ENCODE measurements at places on chromosomes 16 and 17.

GRCh38 chr17:1709971-1710806, at the start of gene TLCD2:
TSS of gene TLCD2 (minus strand) at chr17:1710377. CDS start at chr17:1710242, 135 bp downstream.
- no peak for DNase-seq

- DNase-seq: no peak
These were observed 3.2 kb downstream of the UBALD1 start for GRCh38 chr16:4611337-4612021.

- no peak for DNase-seq
These were observed 40.8 kb downstream of the AIPL1 start for GRCh38 chr17:6394055-6394606.

DNA sequence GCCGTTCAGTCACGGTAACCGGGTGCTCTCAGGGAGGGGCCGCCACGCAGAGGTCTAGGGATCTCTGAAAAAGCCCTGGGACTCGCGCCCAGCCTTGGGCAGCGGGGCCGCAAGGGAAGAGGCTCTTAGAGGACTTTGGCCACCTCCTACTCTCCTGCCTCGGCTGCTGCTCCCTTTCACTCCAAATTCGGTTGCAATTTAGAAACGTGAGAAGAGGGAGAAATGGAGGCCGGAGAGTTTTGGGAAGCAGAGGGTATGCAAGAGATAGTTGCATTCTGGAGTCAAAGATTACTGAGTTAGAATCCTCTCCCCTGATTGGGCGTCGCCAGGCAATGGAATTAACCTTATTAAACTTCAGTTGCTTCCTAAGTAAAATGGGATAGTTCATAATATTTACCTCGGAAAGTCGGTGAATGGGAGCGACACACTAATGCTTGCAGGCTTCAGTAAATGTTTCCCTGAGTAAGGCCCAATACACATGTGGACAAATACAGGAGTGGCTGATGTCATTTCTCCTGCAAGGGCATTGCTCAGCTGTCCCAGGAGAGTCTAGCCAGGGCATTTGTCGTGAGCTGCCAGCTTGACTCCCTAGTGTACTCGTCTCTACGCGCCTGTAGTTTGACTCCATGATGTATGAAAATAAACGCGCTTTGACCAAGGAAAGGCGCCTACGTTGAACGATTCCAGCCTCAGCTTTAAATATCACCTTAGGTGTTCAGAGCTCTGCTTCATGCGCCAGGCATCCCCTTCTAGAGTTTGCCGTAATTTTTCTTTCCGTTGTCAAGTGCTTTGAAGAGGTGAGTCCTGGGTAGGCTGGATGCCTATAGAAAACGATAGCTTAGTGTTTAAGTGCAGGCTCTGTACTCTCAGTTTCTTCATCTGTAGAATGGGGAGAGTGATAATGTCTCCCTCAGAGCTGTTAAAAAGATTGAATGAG, 667 bp downstream of the OGFOD1 start:
- no peak for DNase-seq

- no peak for DNase-seq
These were observed 14.3 kb downstream of the ZP2 start for GRCh38 chr16:21197112-21197511.

DNA sequence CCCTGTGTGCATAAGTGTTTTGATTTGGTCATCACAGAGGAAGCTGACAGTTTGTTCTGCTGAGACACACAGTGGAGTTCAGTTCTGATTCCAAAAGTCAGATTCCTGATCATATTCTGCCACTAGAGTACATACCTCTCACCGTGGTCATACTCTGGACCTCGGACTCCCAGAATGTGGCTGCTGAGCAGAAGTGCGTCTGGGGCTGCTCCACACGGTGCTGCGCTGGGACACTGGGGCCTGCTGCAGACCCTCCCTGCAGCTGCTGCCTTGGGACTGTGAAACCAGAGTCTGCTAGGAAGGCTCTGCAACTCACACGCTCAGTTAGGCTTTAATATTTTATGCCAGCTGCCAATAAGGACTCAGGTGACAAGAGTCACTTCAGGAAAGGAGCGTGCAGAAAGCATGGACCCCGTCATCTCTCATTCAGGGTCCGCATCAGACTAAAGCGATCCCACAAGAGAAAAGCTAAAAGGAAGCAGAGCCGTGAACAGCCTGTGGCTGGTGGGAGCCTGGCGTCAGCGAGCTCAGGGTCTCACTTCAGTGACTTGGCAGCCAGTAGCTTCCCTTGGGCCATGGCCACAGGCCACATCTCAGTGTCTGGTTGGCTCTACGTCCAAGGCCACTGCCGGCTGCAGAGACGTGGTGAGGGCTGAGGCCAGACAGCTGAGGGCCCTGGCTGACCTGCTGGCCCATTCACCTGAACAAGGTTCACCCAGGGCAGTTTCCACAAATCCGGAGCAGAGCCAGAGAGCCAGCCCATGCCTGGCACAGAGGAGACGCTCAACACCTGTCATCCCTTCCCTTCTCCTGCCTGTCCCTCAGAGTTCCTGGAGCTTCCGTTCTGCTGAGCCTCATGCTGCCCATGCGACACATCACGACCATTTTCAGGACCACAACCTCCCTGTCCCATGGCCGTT, 24.7 kb upstream of the KIFC3 start:
- no peak for DNase-seq

GRCh38 chr17:79633154-79633553, 22.3 kb upstream of the RBFOX3 start:
- no peak for DNase-seq

DNA sequence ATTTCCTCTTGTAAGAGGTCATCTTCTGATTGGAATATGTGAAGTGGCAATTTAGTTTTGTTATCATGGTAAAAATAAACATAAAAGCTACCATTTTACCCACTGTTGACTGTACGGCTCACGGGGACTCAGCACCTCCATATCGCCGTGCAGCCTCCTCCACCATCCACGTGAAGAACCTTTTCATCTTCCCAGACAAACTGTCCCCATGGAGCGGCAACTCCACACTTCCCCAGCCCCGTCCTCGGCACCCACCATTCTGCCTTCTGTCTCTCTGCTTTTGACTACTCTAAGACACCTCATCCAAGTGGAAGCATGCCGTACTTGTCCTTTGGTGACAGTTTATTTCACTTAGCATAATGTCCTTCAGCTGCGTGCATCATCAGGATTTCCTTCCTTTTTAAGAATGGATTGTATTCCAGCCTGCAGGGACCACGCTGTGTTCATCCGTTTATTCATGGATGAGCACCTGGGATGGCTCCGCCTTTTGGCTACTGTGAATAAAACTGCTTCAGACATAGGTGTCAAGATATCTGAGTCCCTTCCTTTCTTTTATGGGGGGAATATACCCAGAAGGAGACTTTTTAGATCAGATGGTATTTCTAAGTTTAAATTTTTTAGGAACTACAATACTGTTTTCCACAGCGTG, 14.3 kb downstream of the FBXO31 start:
- no peak for DNase-seq

DNA sequence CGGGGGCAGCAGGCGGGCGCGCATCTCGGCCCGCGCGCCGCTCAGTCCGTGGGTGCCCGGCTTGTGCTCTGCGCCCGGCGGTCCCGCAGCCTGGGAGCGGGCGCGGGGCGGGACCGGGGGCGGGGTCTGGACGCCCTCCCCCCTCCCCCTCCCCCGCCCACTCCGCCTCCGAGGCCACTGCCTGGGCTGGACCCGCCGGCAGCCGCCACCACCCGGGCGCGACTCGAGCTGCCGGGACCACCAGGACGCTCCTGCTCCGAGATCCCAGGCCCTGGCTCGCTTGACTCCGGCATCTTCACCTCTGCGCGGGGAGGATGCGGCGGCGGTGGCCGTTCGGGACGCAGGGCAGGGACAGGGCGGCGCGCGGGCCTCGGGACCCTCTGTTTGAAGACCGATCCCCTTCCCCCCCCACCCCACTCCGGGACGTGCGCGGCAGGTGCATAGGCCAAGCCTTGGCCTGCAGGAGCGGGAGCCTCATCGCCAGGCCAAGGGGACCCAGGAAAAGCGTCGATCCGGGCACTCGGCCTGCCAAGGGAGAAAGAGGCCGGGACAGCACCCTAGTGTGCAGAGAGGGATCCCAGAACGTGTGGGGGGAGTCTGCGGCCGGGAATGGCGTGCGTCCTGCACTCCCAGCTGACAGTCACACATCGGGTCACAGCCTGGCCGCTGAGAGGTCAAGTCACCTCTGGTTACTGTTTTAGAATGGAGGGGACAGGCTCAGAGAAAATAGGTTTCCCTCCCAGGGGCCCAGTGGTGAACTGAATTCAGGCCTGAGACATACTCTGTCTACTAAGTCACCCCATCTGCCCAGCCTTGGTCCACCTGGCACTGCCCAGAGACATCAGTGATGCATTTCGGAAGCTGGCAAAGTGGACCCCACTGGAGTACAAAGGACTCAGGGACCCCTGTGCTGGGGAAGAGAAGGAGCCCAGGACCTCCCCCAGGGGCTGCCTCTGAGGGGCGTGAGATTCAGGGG, at the start of gene HS3ST6:
Gene HS3ST6 (minus strand): TSS at position 65 of the 976 bp plus-strand sequence. CDS start 92 bp downstream, outside the sequence.
- no peak for DNase-seq

- no peak for DNase-seq
These were observed 56.6 kb downstream of the RAP1GAP2 start for GRCh38 chr17:2852729-2853282.

- DNase-seq: no peak
These were observed 19.7 kb downstream of the MEAK7 start for GRCh38 chr16:84484579-84485254.

DNA sequence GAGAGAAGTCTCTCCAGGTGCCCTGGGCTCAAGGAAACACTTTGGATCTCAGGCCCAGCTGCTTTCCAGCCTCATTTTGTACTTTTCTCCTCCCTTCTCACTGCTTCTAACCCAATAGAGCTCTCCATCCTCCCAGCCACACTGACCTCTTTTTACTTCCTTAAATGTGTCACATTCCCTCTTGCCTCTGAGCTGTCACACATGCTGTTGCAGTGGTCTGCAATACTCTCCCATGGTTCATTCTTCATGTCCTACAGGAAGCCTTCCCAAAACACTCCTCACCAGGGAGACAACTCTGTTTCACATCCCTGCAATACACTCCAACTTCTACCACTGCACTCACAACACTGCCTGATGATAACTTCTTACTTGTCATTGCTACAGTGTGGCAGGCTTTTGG, 242.1 kb upstream of the DYNLRB2 start:
- DNase-seq: no peak

DNA sequence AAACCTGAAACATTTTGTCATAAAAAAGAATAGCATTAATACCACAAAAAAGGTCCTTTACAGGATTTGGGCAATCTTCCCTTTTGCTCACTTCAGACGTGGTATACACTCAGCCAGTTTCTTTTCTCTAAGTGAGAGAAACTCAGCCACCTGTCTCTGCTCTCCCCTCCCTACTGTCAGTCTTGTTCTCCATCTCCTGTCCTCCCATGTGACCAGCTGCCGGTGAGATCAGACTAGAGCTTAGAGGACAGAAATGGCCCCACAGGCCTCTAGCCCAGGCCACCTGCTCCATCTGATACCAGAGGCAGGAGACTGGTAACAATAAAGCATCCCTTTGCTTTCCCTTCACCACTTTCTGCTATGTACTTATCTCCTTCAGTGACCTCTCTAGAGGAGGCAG, 34.9 kb downstream of the CMC2 start:
- no peak for DNase-seq

DNA sequence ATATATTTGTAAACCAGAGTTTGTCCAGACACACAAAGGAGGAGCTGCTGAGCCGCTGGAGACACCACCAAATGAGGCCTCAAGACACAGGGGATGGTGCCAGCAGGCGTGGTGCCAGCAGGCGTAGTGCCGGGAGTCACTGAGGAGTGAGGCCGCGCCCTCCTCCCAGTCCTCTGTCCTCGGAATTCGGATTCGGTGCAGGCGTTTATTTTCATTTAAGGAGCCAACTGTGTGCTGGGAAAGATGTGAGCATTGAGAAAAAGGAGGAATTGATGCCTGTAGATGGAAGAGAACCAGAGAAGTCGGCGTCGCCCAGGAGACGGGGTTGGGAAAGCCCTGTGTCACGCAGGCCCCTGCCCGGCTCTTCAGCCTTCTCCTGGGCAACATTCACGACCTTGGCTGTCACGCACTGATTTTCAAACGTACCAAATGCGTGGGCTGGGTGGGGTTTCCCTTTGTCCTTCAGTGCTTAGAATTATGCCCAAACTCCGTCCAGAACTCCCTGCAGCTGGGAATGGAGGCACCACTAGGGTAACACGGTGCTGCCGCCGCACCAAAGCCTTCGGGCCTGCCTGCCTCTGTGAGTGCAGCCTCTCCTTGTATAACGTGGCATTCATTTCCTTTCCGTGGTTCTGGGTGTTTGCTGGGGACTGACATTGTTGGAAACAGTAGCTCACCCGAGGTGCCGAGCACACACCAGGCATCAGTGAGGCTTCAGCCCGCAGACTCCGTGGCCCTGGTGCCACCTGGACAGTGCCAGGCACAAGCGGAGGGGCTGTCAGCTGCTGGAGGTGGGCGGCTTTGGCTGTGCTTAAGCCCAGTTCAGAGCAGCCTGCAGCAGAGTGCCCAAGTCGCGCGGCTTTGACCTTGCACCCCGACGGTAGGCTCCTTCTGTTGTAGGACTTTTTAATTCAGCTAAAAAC, 49.0 kb upstream of the CHMP6 start:
- no peak for DNase-seq

- no peak for DNase-seq
These were observed 17.8 kb upstream of the RPL38 start for GRCh38 chr17:74185571-74186185.

DNA sequence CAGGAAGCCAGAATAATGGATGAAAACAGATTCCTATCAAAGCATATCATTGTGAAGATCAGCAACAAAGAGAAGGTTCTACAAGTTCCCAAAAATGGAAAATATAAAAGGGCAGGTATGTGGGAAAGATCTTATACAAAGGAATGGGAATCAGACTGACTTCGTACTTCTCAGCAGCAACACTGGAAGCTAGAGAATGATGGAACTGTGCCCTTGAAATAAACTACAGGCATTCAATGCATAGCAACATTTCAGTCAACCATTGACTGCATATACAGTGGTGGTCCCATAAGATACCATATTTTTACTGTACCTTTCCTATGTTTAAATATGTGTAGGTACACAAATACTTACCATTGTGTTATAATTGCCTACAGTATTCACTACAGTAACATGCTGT, 30.3 kb upstream of the RAI1 start:
- DNase-seq: no peak

DNA sequence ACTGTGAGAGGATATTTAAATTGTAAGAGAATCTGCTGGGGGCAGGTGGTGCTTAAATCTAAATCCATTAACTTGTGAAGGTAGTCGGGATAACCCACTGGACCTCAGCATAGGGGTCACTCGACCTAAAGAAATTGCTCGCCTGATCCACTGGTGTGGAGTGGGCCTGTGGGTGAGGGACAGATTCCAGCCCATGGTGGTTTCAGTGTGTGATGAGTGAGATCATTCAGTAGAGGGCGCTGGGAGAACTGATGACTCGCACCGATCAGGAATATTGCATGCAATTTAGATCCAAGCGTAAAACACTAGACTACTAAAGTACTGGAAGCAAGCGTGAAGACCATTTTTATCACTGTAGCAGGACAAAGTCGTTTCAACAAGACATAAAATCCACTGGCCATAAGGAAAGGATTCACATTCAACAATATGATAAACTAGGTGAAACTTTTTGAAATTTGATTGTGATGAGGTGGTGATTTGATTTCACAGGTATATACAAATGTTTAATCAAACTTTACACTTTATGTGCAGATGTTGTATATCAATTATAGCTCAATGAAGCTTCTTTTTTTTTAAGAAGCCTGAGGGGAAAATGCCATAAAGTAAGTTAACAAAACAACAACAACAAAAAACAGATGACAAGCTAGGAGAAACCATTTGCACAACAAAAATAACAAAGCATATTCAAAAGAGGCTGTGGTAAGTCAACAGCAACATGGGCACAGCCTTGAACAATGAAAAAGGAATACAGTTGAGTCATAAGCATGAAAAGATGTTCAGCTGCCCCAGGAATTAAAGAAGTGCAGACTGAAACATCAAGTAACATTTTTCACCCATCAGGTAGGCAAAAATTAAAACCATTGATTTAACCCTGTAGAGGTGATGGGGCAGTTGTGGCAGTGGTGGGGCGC, 7.5 kb upstream of the TMEM170A start:
- DNase-seq: no peak

Data from effector CD4-positive, alpha-beta T cell (primary cell).